ENCODE measurements at places on chromosomes 12 and 14.

GRCh38 chr12:6843118-6843902, 2.6 kb downstream of the GNB3 start:
- no peak for DNase-seq

GRCh38 chr12:45348311-45348710, 132.4 kb downstream of the ANO6 start:
- DNase-seq: no peak

DNA sequence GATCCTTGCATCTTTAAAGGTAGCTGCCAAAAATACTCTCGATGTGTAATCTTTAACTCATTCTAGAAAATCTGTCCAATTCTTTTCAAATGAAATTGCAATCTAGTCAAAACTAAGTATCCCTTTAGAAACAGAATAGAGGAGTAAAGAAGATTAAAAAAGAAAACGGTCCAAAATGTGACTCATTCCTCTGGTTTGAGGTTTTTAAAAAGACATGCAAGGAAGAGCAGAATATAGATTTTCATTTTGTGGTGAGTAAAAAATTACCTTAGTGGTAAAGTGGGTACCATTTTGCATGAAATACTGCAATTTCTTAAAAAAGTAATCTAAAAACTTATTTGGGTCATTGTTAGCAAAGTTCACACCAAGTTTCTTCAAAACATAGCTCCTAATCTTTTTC, 108.4 kb downstream of the BRMS1L start:
- DNase-seq: no peak

DNA sequence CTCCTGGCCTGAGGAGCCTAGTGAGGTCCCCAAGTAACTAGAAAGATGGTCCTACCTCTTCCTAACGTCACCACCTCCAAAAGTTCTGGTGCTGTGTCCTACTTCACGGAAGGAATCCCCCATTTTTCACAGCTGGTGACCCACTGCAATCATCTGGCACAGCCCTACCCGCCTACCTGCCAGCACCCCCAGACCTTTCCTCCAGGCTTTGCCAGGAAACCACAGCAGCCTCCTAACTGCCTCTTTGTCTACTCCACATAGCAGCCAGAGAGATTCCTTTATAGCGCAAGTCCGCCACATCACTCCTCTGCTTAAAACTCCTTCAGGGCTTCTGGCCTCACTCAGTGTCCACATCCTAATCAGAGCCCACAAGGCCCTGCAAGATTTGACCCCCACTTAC, 13.4 kb upstream of the FLVCR2 start:
- DNase-seq: no peak

DNA sequence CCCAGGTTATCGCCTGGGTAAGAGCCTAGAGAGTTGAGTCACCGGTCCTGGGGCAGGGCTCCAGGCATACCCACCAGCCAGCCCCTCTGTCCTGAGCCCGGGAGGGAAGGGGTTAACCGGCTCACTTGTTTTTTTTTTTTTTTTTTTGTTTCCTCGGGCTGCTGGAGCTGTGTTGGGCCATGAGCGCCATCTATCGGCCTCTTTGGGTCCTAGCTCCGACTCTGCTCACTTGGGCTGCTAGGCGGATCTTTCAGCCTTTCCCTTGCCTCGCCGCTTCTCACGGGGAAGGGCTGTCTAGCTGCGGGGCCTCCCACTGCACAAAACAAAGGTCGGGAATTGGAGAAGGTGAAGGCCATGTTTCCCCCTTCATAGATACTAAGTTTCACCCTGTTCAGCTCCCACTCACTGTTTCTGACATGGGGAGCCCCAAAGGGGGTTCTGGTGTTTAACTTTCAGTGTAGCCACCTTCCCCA, 2.8 kb upstream of the SMUG1 start:
- DNase-seq: peak; percentile 87

- no peak for DNase-seq
Observed at GRCh38 chr14:93930989-93931307, 3.8 kb downstream of the FAM181A start.

DNA sequence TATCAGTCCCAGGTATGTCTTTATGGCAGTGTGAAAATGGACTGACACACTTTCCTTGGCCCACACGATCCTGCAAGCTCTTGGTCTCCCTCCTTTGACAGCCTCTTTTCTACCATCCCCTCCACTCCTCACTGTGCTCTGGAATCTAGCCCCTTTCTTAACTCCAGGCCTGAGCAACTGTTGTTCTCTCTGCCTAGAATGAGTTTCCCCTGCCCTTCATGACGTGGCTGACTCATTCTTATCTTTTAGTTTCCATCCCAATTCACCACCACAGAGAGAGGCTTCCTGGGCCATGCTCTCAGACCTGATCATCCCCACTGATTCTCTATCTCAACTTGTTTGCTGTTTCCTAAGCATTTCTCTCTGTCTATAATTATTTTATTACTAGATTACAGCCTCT, 157.4 kb upstream of the HMGA2 start:
- DNase-seq: no peak

- DNase-seq: peak; percentile 10
Observed at GRCh38 chr12:77489331-77489970, 341.2 kb upstream of the NAV3 start.

DNA sequence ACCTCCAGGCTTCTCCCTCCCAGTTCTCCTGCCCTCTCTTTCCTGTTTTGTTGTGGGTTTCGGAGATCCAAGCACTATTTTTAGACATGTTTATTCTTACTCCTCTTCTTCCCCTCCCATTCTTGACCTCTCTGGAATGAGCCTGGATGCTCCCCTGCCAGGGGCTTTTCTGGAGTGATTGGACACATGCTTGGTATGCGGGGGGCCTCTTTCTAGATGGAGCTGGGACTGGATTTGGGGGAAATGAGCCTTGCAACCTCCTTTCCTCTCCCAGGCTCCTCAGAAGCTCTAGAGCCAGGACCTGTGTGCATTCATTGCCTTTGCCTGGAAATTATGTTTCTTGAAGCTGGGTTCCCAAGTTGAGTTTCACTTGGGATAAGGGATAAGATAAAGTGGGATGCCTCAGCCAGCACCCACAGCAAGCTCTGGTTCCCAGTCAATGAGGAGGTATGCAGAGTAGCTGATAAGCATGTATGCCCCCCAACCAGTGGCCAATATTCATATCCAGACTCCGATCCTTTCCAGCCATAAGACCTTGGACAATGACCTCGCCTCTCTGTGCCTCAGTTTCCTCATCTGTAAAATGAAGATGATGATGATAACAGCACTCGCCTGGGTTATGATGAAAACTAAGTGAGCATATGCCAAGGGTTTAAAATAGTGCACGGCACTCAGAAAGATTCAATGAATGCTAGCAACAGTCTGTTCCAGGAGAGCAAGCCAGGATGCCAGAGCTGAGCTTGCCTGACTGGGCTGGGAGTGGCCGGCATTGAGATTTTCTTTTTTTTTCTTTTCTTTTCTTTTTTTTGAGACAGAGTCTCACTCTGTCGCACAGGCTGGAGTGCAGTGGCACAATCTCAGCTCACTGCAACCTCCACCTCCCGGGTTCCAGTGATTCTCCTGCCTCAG, 97.8 kb downstream of the SCARB1 start:
- DNase-seq: no peak

DNA sequence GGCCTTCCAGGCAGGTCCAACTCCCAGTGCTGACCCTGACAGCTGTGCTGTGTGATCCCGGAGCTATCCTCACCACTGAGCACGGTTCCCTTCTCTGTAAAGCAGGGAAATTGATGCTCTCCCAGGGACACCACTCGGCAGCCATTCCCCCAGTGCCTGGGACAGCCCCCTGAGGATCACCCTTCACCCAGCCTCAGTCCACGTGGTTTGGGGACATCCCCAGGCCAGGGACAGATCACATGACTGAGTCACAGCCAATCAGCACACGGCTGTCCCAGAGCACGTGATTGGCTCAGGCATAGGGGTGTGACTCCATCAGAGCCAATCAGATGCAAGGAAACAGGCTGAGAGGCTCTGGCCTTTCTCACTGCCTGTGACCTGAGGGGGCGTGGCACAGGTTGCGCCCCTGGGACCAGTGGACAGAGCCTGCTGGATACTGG, 68.8 kb upstream of the SFSWAP start:
- no peak for DNase-seq
